Left renal pelvis (tissue), 4 donors: ENCODE measurements at places on chromosomes 11 and 22. TPM values are rescaled to one million over a fixed set of nuclear protein-coding genes. Genes with fewer than 3 reads are reported as not detected.

DNA sequence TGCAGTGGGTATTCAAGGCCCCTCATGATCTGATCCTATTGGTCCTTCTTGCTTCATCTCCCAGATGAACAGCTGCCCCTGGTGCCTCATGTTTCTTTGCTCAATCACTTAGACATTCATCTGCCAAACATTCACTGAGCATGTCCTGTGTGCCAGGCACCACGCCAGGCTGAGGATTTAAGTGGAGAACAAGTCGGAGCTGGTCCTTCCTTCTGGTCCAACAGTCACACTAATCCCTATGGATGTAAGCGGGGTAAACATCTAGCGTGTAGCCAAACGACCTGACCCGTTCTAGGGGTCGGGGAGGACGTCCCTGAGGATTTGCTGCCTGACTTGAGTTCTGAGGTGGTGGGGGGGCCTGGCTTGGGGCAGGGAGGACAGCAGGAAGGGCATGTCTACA, 21.9 kb downstream of the ZMAT5 start:
- no peak for DNase-seq

- no peak for DNase-seq
These were observed 21.8 kb downstream of the CACNA1I start for GRCh38 chr22:39592081-39593065.

DNA sequence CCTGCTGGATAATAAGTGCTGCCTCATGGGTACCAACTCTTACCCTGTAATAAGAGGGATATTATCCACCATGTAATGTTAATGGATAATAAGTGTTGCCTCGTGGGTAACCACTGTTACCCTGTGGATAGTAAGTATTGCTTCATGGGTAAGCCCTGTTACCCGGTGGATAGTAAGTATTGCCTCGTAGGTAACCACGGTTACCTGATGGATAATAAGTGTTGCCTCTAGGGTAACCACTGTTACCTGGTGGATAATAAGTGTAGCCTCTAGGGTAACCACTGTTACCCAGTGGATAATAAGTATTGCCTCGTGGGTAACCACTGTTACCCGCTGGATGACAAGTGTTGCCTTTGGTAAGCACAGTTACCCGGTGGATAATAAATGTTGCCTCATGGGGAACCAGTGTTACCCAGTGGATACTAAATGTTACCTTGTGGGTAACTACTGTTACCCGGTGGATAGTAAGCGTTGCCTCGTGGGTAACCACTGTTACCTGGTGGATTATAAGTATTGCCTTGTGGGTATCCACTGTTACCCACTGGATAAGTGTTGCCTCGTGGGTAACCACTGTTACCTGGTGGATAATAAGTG, 18.6 kb upstream of the NXPE4 start:
- no peak for DNase-seq

PANX2 gene
- 0.12 TPM for polyA plus RNA-seq

- DNase-seq, result no peak
These were observed 220.0 kb downstream of the INSC start for GRCh38 chr11:15334766-15335165.

SCUBE2 gene
- polyA plus RNA-seq, result 7.7 TPM

OR5L1 gene
- polyA plus RNA-seq, result not detected

RAD9A gene
- 17.1 TPM for polyA plus RNA-seq

DNA sequence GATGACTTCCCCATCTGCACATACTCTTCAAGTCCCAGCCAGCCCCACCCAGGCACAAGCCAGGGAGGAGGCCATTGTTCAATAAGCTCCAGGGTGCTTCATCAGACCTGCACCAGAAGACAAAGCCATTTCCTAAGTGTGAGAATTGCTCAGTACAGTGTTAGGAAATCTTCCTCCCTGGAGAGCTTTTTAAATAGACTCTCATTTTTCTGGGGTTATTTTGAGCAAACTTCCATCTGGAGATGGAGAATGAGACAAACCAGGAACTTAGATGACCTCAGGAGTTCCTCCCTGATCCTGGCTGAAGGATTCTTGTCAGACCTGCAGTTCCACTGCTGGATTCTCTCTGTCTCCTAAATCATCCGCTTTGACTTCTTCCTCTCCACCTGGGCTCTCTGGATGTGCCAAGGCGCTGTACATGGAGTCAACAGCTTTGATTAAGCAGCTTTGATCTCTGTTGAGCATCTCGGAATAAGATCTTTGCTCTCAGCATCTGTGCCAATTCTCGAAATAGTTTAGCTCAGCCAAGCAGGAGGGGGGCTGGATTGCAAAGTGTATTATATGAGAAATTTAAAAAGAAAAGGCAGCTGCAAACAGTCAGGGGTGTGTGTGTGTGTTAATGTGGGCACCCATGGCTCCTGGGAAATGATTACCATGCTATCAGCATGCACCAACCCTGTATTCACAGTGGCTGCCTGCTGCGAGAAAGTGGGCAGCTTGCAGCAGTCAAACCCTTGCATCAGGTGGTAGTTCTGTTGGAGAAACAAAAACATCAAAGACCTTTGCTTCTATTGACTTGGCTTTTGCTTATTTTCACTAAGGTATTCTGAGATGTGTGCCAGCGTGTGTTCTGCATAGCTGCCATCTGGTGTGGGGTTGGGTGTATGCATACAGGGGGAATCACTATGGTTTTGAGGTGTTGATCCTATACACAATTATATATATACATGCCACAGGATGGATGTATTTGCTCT, 70.2 kb upstream of the NAV2 start:
- no peak for DNase-seq

H19 gene
- 3,460 TPM for polyA plus RNA-seq

DNA sequence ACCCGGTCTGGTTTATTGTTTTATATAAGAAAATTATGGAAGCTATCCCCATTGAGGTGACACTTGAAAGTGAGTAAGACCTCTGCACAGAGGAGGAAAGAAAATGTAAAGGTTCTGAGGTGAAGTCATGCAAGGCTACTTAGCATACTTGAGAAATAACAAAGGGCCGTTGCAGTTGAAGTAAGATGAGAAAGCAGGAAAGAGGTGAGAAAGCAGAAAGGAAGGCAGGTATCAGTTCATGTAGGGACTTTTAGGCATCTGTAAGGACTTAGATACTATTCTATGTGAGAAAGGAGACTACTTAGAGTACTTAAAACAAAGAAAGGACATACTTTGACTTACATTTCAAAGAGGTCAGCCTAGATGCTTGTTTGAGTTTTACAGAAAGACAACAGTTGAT, 84.7 kb downstream of the CASP12 start:
- no peak for DNase-seq

GRCh38 chr22:30191040-30191701, 55.4 kb downstream of the LIF start:
- no peak for DNase-seq

DNA sequence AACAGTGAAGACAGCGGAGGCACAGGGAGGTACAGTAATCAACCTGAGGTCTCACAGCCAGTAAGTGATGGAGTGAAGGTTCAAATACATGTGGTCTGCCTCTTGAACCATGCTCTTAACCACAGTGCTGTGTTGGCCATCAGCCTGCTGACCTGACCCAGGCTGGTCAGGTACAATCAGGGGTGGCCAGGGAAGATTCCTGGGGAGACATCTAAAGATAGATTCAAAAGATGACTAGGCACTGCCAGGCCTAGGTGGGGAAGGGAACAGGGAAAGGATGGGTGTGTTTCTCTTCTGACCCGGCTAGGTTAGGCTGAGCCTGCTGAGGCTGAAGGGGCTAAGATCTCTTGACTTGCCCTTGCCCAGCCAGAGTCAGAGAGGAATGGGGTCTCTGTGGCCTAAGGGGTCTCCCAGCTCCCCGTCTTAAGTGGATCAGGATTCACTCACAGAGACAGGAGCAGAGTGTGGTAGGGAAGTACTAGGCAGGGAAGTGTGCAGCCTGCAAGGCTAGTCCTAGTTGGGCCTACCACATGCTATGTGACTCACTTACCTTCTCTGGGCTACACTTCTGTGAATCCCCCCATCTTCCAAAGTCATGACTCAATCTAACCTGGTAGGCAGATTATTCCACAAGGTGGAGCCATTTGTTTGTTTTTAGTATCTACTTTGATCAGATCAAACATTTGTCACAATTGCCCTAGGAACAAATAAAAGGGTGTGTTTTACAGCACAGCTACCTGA, 10.4 kb upstream of the SREBF2 start:
- DNase-seq, result no peak

DNA sequence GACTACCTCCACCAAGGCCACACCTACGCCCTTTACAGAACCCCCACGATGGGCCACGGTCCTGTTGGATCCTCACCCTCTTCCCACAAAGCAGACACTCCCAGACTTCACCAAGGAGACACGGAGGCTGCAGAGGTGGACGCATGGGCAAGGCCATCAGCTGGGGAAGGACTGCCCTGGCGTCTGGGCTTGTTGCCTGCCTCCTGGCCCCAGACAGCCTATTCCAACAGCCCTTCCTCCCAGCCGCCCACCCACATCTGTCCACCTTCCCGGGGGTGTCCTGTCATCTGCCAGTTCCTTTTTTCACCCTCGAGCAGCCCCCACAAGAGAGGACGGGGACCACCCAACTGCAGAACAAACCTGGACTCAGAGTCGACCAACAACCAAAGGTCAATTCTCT, 28.9 kb upstream of the TH start:
- no peak for DNase-seq

- DNase-seq, result no peak
These were observed 10.7 kb downstream of the PRG3 start for GRCh38 chr11:57370251-57370650.
